GM23248 (cell line): ENCODE measurements at places on chromosomes 7 and 10. TPM values are rescaled to one million over a fixed set of nuclear protein-coding genes. Genes with fewer than 3 reads are reported as not detected.
A peak's percentile ranks its signal among the peaks of the same experiment; 100 is the strongest.

Gene CYP26C1
- polyA plus RNA-seq, result not detected in 2 replicates

DNA sequence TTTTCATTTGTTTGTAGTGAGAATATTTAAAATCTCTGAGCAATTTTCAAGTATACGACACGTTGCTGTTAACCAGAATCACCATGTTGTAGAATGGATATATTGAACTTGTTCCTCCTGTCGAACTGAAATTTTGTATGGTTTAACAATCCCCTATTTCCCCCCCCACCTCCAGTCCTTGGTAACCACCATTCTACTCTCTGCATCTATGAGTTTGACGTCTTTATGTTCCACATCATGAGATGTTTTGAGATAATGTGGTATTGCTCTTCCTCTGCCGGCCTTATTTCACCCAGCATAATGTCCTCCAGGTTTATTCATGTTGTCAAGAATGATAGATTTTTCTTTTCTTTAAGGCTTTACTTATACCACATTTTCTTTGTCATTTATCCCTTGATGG, 17.4 kb upstream of the PRKCQ start:
- no peak for DNase-seq

Gene CFAP58
- 0.20 and 0.30 TPM in 2 replicates for polyA plus RNA-seq

- DNase-seq, result peak; percentile 59
Measured at GRCh38 chr10:99742254-99742653, 10.2 kb downstream of the CUTC start.

Gene HGF
- 1.5 and 2.3 TPM in 2 replicates for polyA plus RNA-seq

Gene TFR2
- polyA plus RNA-seq, result 0.28 and 0.79 TPM in 2 replicates

- DNase-seq, result no peak
Measured at GRCh38 chr7:49580000-49580399, 193.4 kb upstream of the VWC2 start.

DNA sequence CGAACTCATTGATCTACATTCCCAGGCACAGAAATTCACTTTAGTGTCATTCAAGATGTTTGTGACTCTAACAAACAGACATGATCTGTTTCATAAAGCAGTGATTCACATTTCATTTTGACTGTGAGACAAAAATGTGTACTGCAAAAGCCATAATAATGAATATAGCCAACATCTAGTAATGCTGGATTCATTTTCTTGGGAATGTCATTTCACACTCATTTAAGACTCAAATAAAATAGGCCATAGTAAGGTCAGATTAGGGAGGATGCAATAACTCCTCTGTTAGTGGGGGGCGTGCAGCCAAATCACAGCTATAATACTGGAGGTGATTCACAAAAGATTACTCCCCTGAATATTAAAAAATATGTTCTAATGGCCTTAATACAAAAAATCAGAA, 566.6 kb upstream of the ZWINT start:
- no peak for DNase-seq

DNA sequence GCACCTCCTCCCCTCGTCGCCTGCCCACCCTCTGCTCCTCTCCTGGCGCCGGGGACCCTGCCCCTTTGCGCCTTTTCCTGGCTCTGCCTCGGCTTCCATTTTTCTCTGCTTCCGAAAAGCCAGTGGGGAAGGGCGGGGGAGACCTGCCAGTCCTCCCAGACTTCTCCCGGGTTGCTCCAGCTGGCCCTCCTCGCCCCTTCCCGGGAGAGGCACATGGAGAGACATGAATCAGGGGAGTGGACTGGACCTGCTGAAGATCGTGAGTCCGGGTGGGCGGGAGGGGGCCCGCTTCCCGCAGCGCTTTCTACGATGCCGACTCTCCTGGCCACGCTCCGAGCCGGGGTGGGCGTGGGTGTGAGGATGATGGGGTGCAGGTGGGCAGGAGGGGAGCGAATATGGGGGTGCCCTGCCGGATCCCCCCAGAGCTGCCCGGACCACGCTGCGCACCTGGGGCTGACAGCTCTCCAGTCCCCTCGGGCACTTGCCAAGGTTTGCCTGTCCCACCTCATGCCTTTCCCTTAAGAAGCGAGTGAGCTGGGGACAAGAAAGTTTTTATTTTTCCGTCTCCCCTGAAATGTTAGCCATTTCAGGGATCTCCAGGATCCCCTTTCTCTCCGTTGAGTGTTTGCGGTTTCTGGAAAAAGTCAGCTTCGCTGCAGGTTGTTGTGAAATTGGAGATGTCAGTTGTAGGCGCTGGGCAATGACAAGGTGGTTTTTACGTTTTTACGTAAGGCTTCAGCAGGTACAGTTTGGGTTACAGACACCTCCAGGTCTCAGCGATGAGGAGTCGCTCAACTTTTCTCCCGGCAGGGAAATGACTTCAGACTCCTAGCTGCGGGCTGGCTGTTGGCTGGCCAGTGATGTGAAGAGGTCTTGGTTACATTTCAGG, 977 bp downstream of the CACNB2 start:
- no peak for DNase-seq
